ENCODE measurements at places on chromosomes 2 and 18.

- DNase-seq = no peak
Measured at GRCh38 chr2:179443180-179443579, 178.5 kb upstream of the SESTD1 start.

- DNase-seq = no peak
Measured at GRCh38 chr2:45826460-45826859, 175.0 kb downstream of the PRKCE start.

GRCh38 chr18:52936931-52937330 lies 596.9 kb downstream of the DCC start:
- no peak for DNase-seq

GRCh38 chr2:140067661-140068060 lies 1287.5 kb upstream of the NXPH2 start:
- DNase-seq = no peak

GRCh38 chr2:10325278-10326145 lies 22.8 kb downstream of the HPCAL1 start:
- DNase-seq = no peak

DNA sequence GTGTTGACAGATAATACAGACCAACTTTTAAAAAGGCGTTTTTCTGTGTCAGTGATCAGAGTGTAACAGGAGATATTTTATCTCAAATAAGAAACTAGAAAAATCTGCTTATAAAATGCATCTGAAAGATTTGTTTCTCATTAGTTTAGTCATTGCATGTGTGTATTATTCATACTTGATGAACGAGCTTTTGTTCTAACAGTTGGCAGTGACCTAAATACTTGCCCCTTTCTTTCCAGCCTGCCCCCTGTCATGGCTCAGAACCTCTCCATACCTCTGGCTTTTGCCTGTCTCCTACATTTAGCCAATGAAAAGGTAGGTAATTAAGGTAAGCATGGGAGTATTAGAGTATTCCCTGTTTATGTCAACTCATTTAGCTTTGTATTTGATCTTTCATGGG lies 33.6 kb downstream of the NCAPH start:
- DNase-seq = no peak

- no peak for DNase-seq
Measured at GRCh38 chr2:126399001-126399400, 257.0 kb upstream of the GYPC start.

DNA sequence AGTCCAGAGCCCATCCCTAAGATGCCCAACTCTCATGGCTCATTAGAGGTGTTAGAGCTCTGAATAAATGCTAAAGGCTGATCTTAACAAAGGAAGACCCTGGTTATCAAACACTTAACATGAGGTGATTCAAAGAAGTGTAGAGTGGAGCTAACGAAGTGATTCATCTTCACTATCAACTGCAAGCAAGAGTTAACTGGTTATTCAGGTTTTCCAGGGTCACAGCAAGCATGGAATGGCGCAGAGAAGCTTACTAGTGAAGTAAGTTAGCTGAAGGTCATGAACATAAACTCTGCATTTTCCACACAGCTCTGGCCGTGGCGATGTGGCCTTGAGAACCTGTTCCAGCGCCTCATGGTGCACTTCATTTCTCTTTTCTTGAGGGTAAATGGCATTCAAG lies 17.0 kb downstream of the RND3 start:
- DNase-seq = no peak

DNA sequence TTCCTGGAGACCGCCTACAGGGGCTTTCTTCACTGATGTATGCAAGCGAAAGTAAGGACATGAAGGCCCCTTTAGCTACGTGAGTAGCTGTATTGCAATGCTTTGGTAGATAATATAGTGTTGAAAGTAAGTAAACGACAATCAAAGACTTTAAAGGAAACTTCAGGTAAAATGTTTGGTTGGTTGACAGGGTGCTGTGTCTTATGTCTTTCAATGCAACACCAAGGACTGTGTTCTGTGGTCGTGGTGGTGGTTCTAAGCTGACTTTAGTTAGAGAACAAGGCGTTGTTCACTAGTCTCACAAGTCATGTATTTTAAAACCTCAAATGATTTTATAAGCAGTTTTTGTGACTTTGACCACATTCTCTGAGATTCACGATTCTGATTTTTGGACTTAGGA lies 58.0 kb upstream of the CABYR start:
- no peak for DNase-seq
